ENCODE measurements at places on chromosomes 6 and 20.

- no peak for DNase-seq
These were observed 53.7 kb downstream of the BMP7 start for GRCh38 chr20:57212534-57213276.

DNA sequence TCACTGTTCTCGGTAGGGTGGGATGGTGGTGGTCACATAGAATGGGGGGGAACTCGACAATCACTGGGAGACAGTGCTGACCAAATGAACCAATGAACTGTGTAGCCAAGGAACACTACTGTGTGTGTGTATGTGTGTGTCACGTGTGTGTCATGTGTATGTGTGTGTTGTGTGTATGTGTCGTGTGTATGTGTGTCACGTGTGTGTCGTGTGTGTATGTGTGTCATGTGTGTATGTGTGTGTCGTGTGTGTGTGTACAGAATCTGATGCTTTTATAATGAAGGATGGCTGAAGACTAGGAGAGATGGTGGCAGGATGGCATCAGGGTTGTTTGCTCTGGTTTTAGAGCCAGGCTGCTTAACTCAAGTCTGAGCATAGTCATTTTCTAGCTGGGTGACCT is 99.1 kb upstream of the DUSP22 start:
- no peak for DNase-seq

GRCh38 chr6:79385333-79385732 is 150.9 kb upstream of the HMGN3 start:
- DNase-seq, result no peak

DNA sequence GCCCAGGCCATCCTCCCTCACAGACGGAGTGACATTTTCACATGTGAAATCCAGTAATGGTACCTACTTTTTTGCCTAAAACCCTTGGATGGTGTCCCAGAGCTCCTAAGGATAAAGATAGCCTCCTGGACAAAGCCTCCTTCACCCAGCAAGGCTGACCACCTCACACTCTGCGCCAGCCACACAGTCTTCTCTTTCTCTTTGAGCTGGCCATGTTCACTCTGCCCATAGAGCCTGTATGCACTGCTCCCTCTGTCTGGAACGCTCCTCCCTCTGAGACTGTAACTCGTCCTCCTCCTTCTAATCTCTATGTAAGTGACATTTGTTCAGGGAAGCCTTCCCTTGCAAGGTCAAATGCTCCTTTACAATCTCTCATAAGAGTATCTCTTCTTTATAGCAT is 14.6 kb downstream of the TMEM151B start:
- no peak for DNase-seq

- DNase-seq, result no peak
These were observed 267.7 kb downstream of the RNF144B start for GRCh38 chr6:18654821-18655220.

GRCh38 chr20:39266989-39267388 is 304.8 kb downstream of the DHX35 start:
- no peak for DNase-seq

DNA sequence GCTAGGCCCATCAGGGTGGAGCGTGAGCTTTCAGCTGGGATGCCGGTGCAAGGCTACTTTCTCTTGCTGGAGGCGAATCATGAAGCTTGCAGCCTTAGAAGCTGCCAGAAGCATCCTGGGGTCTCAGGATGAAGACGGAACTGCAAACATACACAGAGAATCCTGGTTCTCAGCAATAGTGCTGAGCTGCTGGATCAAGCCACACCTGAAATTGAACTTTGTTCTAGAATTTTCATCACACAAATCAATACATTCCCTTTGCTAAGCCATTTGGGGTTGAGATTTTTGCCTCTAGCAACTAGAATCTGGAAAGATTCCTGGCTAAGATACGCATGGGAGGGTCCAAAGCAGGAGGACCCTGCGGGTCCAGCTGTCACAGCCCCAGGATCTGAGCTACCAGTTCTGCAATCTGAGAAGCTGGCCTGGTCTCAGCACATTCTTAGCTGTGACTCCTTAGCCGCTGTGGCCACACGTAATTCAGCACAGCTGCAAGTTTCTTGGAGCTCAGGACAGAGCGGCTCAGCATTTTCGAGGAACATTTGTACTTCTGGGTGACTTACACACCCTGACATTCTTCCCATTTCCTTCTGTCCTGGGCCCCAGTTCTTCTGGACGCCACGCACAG is 6.6 kb upstream of the ARFGAP1 start:
- no peak for DNase-seq

GRCh38 chr6:140623498-140623897 is 1249.0 kb upstream of the CITED2 start:
- no peak for DNase-seq

DNA sequence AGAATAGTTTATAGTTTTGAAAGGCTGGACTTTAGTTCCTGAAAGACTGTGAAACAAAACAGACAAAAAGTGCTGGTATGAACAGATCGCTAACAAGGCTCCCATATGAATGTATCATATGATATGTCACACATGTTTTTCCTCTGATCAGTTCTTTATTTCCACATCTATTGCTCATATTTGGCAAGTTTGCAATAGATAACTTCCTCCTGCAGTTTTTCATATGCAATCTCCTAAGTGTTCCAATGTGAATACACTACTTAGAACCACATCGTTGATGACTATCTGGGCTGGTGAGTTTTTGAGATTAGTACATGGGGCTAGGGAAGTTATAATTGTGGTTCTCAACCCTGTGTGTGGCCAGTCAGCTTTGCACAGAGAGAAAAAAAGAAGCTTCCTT is 23.1 kb downstream of the CRYBG1 start:
- DNase-seq, result no peak

GRCh38 chr6:82878812-82879211 is 186.8 kb downstream of the UBE3D start:
- DNase-seq, result no peak

GRCh38 chr6:144665932-144666450 is 380.9 kb downstream of the UTRN start:
- DNase-seq, result no peak

GRCh38 chr6:33417128-33417902 is 592 bp downstream of the CUTA start:
- DNase-seq, result no peak

DNA sequence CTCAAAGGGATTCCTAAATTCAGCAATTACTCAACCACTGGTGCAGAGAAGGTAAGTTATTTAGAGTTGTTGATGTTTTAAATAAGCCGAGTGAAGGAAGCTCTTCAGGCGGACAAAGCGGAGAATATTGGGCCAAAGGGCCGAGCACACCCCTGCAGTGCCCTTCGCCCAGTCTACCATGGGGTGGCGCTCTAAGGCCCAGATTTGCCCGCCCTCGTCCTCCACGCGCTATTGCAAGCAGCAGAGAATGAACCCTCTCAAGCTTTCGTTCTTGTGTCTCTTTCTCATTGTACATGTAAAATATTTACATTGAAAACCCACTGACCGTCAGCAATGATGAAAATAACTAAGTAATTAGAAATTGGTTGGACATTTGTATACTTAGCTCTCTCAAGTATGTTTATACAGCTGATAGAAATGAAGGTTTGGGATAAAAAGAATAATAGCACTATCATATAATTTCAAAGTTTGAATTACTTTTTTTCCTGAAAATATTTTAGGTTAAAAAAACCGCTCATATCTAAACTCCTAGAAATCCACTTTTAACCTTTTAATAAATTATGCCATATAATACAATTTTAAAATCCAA is 195.0 kb upstream of the CEP162 start:
- DNase-seq, result no peak

- no peak for DNase-seq
These were observed 29.6 kb downstream of the RAMACL start for GRCh38 chr6:166556863-166557322.

GRCh38 chr6:131966443-131966842 is 15.3 kb upstream of the CCN2 start:
- DNase-seq, result no peak

DNA sequence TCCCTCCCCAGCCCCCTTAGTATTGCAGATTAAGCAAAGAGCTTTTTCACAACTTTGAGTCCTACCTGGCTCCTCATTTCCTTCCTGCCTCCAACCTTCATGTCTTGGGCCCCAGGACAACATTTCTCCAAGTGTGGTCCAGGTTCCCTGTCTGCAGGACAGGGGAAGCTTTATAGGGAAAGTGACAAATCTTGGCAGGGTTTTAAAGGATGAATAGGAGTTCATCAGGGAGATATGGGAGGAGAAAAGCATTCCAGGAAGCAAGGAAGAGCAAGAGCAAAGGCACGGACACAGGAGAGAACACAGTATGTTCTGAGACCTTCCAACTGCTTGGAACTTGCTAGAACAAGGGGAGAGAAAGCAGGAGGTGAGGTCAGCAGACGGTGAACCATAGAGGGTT is 1.9 kb downstream of the BPIFB1 start:
- DNase-seq, result no peak

DNA sequence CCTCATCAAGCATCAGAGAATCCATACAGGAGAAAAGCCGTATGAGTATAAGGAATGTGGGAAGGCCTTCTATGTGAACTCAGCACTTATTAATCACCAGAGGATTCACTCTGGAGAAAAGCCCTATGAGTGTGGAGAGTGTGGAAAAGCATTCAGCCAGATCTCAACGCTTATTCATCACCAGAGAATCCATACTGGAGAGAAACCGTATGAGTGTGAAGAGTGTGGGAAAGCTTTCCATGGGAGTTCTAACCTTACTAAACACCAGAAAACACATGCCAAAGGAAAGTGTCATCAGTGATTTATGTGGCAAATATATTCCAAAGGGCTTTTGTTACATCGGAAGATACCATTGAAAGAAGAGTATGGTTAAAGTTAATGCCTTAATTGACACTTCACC is 25.4 kb downstream of the ZKSCAN8 start:
- no peak for DNase-seq

GRCh38 chr6:67880939-67881705 is 754.0 kb upstream of the ADGRB3 start:
- no peak for DNase-seq

DNA sequence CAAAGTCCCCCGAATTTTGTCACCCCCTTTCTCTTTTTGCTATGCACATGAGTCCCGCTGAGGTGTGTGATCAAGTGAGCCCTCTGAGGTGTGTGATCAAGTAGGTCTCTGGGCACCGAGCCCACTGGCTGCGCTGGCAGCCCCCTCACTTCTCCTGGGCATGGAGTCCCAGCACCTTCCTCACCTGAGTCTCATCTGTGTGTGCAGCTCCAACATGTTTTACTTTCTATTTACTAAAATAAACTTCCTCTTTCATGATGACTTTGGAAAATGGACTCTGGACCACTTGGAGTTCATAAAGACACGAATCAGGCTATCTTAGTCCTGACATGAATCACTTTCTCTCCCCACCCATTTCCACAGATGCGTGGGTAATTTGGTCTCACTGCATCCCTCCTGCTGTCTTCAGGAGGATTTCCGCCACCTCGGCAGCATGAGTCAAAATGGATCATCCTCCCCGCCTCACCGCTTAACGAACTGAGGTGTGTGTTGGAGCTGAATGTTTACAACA is 39.8 kb downstream of the PRDM1 start:
- no peak for DNase-seq

GRCh38 chr6:43667245-43668150 is 20.1 kb downstream of the MRPS18A start:
- DNase-seq, result no peak

- no peak for DNase-seq
These were observed 166.9 kb downstream of the EYA2 start for GRCh38 chr20:47061549-47061948.

GRCh38 chr20:18288749-18289267 is 481 bp downstream of the ZNF133 start:
- no peak for DNase-seq

DNA sequence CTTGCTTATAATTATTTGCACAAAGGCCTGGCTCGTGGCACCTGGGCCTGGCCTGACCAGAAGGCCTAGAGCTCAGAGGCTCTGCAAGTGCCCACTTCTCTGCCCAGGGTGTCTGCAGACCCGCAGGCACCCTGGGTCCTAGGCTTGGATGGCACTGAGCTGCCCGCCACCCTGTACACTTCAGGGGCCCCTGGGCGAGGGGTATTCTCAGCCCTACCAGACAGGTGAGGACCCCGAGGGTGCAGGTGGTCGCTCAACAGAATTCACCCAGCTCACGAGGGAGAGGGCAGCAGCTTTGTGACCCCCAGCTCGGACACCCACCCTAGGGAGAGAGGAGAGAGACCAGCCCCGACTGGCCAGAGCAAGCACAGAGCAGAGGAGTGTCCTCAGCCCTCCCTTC is 83.9 kb downstream of the RIPOR3 start:
- DNase-seq, result no peak

- DNase-seq, result no peak
These were observed 6.7 kb downstream of the KCNK15 start for GRCh38 chr20:44752099-44752931.

- no peak for DNase-seq
These were observed 1.7 kb downstream of the MUCL3 start for GRCh38 chr6:30942338-30943060.

GRCh38 chr6:110738899-110739365 is 76.3 kb downstream of the CDK19 start:
- no peak for DNase-seq

DNA sequence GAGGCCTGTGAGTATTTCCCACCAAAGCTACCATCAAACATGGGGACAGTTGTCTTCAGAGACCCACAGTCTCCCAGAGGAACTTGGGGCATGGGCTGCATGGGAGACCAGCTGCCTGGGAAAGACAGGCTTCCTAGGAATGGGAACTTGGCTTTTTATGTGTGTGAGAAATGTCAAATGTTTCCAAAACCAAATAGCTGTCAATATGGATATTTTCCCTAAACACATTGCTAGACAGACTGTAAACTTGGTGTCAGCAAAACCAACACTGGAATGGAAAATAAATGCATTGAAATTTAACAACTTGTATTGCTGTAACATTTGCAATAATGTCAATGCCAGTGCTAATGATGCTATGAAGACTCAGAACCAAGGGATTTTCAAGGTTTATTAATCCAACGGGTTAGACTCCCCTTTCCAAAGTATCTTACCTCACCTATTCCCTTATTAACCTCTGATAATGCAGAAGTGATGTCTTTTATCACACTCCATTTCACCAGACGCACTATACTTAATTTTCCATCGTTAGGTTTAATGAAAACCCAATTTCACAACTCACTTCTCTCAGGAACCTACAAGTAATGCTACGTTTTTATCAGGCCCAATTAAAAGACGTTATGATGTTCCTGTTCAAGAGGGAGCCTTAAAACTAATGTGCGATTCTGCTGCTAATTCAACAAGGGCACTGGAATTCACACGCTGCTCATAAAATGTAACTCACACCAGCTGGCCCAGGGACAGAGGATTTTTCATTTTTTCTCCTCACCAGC is 546.1 kb upstream of the CHD6 start:
- DNase-seq, result no peak

DNA sequence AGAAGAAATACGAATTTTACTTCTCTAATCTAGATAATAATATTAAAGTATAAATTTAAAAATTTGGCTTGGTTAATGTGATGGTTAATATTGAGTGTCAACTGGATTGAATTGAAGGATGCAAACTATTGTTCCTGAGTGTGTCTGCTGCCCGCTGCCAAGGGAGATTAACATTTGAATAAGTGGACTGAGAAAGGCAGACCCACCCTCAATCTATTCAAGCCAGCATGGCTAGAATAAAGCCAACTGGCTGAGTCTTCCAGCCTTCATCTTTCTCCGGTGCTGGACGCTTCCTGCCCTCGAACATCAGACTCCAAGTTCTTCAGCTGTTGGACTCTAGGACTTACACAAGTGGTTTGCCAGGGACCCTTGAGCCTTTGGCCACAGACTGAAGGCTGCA is 152.7 kb downstream of the TBXT start:
- no peak for DNase-seq
